Activated T-helper 9 cell treated with anti-CD3 and anti-CD28 coated beads, Interleukin-2, amount 50 U/mL, for 16 hours (primary cell): ENCODE measurements at places on chromosomes 13 and 19.

DNA sequence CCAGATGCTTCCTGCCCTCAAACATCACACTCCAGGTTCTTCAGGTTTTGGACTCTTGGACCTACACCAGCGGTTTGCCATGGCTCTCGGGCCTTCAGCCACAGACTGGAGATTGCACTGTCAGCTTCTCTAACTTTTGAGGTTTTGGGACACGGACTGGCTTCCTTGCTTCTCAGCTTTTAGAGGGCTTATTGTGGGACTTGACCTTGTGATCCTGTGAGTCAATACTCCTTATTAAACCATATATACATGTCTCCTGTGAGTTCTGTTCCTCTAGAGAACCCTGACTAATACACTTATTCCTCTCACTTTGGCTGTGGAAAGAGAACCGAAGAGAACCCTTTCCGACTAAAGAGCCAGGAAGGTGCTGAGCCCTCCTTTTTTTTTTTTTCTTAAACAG, 53.6 kb downstream of the LMO7 start:
- no peak for DNase-seq

DNA sequence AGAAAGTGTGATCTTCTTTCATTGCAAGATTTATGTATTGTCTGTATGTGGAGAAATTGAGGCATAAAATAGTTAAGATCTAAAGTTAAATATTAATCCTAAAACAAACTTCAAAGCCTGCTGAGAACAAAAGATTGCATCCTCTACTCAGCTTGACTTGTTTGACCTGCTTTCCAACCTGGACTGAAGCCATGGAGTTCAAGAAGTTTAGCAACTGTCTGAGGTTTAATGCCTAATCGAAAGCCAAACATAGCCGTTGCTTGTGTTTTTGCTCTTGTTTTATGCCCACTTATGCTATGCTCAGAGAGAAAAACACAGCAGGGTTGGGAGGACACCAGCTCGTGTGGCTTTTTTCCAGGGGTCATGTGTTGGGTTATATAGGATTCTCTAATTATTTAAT, 135.6 kb downstream of the NUFIP1 start:
- DNase-seq = no peak

GRCh38 chr13:98147521-98147920, 4.6 kb downstream of the FARP1 start:
- DNase-seq = no peak

DNA sequence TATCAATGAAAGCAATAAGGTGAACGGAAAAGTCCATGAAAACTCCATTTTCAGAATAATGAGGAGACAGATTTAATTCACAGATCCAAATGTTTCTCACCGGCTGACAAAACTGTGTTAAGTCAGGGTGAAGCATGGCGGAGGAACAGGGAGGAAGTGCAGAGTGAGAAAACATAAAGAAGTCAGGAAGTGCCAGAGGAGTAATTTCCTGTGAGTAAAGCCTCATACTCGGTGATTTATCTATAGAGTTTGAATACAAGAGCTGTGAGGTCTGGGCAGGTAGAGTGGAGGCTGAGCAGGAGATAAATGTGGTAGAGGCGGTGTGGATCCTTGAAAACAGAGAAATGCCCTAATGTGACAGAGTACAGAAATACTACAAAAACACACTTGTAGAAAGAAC, 11.4 kb downstream of the CARD8 start:
- no peak for DNase-seq

- DNase-seq = no peak
Measured at GRCh38 chr19:35348911-35349611, 1.4 kb downstream of the FFAR1 start.
